ENCODE measurements at places on chromosomes 1 and 21.
A peak's percentile ranks its signal among the peaks of the same experiment; 100 is the strongest.

GRCh38 chr1:49854741-49855140 lies 169.0 kb downstream of the AGBL4 start:
- DNase-seq, result no peak

DNA sequence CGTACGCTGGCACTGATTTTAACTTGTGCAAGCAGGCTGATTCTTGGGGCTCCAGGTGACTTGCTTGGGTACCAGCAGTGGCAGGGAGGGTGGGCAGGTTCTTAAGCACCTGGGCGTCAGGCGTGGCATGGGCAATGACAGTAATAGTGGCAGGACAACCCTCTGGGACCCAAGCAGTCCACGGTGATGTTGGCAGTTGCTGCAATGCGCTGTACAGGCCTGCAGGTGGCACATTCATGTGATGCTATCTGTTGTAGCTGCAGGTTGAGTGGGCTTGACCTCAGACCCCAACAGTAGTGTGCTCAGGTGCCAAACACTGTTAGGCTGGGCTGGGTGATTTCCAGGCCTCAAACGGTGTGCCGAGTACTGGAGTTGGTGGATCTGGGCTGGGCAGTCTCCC lies 10.2 kb upstream of the OR10J4 start:
- peak; percentile 14 for DNase-seq

DNA sequence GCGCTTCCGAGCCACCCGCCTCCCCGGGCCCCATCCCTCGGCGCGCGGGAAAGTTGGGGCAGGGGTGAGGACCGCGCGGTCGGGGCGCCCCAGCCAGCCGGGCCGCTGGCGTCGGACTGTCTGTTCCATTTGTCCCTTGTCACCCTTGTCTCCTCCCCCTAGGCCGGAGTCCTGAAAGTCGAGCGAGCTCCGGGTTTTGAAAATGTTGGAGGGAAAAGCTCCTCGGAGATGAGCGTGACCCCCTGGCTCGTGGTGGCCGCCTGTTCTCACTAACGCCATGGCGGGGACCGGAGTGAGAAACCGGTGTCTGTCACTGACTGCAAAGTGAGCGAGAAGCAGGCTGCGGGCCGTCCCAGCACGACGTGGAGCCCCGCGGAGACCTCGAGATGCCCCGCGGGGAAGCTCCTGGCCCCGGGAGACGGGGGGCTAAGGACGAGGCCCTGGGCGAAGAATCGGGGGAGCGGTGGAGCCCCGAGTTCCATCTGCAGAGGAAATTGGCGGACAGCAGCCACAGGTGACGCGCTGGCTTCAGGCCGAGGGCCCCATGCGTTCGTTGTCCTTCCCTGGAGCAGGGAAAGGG lies 491 bp downstream of the PER3 start:
- no peak for DNase-seq

- DNase-seq, result no peak
Measured at GRCh38 chr1:119225265-119225664, 84.8 kb upstream of the WARS2 start.

DNA sequence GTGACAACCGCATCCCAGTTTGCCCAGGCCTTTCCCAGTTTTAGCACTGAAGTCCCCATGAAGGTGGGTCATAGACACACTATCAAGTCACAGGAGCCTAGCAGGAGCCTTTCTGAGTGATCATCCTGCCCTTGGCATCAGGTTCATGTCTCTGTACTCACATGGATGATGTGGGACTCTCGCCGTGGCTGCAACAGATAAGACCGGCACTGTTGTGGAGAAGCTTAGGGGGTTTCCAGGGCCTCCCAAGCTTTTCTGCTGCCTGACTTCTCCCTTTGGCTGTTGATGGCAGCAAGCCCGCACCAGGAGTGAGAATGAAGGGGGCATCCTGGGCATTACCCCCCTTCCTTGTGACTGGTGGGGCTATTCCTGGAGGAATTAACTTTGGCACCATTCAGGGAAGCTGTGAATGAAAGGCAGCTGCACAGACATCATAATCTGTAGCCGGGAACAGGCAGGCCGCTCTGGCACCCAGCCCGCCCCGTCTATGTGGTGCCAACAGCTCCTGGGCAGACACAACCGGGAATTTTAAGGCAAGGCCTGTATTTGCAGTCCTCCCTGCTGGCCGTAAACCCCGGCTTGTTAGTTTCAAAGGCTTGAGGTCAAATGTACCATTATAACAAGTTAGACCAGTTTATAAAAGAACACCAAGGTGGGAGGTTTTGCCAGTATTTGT lies 148.6 kb downstream of the HUNK start:
- DNase-seq, result no peak

DNA sequence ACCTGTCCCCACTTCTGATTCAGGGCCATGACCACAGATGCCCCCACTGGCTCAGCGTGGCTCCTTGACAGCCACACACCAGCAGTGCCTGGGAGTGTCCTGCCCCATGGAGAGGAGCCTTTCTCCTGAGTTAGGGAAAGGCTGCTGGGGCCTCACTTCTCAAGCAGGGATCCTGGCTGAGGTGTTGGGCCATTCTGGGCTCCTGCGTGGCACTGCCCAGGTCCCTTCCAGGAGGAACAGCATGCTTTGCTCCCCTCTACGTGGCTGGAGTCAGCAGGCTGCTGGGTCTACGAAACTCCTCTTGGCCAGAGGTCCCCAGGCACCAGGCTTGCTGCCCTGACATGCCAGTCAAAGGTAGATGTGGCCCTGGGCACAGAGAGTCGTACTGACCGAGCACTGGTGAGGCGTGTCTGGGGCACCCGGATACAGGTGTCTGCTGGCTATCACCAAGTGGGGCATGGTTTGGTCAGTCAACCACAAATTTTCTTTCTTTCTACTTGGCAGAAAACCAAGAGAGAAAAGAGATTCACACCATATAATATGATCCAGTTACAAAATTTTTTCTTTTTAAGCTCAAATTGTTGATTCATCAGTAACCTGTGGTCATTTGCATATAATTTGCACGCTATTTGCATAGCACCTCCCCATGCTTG lies 4.1 kb downstream of the ADORA1 start:
- no peak for DNase-seq

DNA sequence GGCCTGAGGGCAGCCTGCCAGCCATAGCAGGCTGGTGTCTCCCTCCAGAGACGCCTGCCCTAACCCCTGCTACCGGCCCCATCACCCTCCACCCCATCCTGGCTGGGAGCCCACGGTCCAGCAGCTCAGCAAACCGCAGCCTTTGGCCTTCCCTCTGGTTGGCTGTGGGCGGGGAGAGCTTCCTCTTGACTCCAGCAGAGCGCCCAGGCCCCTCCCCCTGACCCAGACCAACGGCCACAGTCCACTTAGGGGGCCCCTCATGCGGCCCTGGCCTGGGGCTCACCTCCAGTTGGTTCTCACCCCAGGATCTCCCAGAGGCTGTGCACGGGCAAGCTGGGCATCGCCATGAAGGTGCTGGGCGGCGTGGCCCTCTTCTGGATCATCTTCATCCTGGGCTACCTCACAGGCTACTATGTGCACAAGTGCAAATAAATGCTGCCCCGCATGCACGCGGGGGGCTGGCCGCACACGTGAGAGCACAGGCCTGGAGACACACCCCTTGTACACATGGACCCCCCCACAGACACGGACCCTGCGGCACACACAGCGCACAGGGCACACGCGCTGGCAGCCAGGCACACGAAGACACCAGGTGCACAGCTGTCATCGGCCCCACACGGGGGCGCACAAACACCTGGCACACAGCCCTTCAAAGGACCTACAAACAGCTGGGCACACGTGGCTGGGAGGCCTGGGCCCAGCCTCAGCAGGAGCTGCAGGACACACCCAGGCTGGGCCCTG lies 3.1 kb downstream of the SMIM1 start:
- DNase-seq, result peak; percentile 36

GRCh38 chr1:67801903-67802302 lies 31.4 kb downstream of the GNG12 start:
- no peak for DNase-seq

- DNase-seq, result no peak
Measured at GRCh38 chr1:30419831-30420230, 303.6 kb downstream of the MATN1 start.

DNA sequence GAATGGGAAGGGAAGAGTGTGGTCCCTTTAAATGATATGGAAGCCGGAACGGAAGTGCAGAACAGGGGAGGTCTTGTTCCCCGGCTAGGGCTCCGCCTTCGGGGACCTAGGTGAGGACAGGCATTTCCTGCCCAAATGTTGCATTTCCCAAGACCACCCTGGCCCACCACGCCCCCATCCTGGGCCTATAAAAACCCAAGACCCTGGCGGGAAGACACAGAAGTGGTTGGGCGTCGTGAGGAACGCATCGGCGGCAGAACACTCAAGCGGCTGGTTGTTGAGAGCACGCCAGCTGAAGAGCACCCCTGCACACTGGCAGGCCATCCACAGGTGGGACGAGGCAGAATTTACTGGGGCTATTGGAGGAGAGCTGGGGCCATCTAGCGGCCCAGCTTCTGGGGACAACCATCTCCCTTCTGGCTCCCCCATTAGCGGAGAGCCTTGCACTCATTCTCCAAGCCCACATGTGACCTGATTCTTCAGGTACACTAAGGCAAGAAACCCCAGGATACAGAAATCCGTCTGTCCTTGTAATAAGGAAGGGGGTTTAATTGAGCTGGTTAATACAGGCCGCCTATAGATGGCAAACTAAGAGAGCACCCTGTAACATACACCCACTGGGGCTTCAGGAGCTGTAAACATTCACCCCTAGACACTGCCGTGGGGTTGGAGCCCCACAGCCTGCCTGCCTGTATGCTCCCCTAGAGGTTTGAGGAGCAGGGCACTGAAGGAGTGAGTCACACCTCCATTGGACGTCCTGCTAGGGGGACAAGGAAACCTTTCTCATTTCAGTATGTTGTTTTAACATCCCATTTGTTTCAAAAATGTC lies 1327.9 kb downstream of the BRINP3 start:
- no peak for DNase-seq

GRCh38 chr1:119139857-119140176 lies 636 bp downstream of the WARS2 start:
- no peak for DNase-seq

GRCh38 chr1:234893359-234893724 lies 235.3 kb downstream of the TOMM20 start:
- no peak for DNase-seq

- no peak for DNase-seq
Measured at GRCh38 chr1:51794260-51794659, 84.3 kb downstream of the NRDC start.

DNA sequence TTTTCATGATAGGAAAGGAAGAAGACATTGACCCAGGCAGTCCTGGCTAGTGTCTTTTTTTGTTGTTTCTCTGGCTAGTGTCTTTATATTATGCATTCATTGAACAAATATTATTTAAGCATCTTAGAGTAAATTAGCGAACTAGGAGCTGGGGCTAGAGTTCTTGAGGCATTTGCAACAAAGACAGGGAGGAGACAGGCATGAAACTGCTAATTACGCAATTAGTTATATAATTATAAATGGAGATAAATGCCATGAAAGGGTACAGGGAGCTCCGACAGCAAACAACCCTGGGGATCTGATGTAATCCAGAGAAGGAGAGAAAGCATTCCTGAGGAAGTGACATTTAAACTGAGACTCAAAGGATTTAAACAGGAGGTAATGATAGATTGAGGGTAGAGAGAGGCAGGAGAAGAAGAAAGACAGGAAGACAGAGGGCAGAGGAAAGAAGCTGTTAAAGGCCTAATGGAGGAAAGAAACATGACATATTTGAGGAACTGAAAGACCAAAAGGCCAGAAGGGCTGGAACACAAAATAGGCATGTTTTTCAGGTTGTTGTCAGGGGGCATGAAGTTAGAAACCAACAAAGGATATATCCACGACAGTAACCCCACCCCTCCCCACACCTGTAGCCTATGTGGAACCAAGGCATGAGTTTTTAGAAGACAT lies 99.5 kb upstream of the GJB5 start:
- DNase-seq, result no peak

DNA sequence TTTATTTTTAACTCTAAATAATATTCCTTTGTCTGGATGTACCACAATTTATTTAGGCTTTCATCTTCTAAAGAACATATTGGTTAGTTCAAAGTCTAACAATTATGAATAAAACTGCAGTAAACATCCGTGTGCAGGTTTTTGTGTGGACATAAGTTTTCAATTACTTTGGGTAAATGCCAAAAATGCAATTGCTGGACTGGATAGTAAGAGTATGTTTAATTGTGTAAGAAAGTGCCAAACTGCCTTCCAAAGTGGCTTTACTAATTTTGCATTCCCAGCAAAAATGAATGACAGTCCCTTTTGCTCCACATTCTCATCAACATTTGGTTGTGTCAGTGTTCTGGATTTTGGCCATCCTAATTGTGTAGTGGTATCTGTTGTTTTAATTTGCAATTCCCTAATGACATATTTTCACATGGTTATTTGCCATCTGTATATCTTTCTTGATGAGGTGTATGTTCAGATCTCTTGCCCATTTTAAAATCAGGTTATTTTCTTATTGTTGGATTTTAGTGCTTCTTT lies 113.8 kb downstream of the DPYD start:
- DNase-seq, result no peak

DNA sequence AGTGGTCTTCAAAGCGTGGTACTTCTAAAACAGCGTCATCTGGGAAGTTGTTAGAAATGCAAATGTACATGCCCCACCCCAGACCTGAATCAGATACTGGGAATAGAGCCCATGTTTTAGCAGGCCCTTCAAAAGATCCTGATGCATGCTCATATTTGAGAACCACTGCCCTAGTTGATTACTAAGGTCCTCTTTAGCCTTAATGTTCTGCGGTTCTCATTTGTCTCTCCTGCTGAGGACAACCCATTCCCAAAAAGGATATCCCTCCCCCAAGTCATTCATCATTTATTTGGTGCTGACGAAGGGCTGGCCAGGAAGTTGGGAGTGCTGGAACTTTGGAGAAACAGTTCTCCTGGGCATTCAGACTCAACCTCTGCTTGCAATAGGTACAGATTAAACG lies 92.4 kb upstream of the RALGPS2 start:
- DNase-seq, result no peak

- peak; percentile 69 for DNase-seq
Measured at GRCh38 chr21:29849735-29850176, 90.0 kb downstream of the GRIK1 start.

- DNase-seq, result no peak
Measured at GRCh38 chr21:26148840-26149354, 21.7 kb downstream of the APP start.

GRCh38 chr1:28163496-28164161 lies 12.9 kb downstream of the PTAFR start:
- no peak for DNase-seq

DNA sequence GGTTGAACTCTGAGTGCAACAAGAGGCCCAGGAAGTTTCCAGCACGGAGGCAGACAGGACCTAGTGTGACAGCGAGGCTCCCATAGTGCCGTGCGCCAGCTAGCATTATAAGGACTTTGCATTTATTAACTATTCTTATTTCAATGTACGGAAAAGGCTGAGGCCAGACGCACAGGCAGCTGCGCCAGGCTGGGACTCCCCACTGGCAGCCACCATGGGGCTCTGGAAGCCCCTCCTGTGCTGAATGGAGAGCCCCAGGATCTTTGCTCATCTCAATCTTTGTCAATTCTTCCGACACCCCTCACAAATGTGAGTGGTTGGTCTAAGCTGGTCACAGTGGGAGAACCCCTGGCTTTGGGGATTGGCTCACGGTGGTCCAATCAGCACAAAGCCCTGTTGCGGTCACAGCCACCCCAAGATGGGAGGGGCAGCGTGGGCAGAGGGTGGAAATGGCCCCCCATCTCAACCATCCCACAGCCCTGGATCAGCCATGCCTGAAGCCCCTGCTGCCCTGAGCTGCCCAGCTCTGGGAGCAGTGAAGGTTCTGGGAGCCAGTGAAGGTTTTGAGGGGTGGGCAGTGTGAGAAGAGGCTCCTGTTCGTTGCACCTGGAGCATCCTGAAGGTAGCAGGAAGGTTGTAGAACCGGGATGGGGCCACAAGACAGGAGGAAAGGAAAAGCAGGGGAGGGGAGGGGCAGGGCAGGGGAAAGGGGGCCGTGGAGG lies 59.5 kb upstream of the ADARB1 start:
- DNase-seq, result no peak

GRCh38 chr1:192087334-192087733 lies 70.9 kb upstream of the RGS18 start:
- DNase-seq, result no peak
